ENCODE measurements at places on chromosomes 12 and 14.
A peak's percentile ranks its signal among the peaks of the same experiment; 100 is the strongest.

DNA sequence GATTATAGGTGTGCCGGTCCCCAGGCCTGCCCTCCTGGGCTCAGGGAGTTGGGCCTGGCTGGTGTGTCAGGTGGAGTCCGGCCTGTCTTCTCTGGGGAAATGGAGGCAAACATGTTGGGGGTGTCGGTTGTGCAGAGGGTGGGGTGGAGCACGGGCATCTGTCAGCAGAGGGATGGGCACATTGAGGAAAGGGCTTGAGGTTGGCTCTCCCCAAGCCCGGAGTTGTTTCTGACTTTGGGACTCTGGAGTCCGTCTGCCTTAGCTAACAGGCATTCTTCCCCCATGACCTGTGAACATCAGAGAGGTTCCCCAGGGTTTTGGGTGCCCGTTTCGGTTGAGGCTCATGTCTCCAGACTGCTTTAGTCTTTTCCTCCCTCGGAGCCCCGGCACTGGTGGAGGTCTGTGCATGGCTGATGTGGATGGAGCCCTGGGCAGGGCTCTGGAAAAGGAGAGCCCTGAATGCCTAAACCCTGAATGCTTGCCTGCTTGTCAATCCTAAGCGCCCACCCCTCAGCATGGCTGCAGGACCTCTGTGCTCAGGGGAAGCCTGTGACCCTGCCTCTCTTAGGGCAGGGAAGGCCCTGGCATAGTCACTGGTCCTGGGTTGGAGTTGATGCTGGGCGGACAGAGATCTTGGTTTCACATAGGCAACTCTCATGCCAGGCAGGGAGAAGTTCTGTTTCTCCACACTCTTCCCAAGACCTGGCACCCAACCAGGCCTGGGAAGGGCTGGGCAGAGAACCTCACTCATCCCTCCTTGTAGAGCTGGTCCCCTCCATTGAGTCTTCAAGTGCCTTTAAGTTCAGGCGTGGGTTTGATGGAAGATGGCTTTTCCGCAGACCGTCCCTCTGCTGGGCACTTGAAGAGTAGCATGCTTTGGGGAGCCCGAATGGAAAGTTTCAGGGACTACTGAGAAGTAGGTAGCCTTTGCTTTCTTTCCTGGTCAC is 12.9 kb downstream of the NYNRIN start:
- peak; percentile 40 for DNase-seq

DNA sequence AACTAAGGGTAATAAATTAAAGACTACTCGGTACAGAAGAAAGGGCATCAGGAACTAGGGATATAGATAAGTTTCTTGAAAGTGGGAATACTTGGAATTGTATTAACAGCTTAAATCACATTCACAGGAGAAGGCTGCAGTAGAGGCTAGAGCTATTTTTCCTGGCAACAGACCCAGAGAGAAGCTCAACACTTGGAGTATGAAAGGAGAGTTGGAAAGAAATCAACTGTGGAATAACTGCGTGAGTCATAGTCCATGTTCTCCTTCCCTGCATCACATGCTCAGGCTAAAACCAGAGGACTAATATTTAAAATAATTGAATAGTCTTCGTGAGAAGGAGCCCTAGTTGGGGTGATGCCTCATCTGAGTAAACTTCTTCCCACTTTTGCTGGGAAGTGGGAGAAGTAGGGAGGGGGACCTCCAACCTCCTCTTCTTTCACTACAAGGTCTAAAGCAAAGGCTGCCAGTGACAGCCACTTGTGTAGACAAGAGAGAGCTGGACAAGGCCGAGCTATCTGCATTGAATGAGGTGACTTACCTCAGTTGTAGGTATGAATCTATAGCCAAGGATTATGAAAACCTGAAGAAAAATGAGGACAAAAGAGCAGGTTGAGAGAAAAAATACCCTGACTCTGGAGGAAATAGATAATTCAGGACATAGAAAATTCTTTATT is 32.7 kb downstream of the DYRK2 start:
- no peak for DNase-seq

GRCh38 chr12:24900196-24900595 is 48.7 kb downstream of the BCAT1 start:
- DNase-seq, result no peak

GRCh38 chr12:132439333-132439904 is 50.5 kb upstream of the FBRSL1 start:
- no peak for DNase-seq

GRCh38 chr12:29582677-29583272 is 85.3 kb upstream of the OVCH1 start:
- no peak for DNase-seq

GRCh38 chr14:73105050-73105449 is 31.3 kb upstream of the PSEN1 start:
- no peak for DNase-seq

DNA sequence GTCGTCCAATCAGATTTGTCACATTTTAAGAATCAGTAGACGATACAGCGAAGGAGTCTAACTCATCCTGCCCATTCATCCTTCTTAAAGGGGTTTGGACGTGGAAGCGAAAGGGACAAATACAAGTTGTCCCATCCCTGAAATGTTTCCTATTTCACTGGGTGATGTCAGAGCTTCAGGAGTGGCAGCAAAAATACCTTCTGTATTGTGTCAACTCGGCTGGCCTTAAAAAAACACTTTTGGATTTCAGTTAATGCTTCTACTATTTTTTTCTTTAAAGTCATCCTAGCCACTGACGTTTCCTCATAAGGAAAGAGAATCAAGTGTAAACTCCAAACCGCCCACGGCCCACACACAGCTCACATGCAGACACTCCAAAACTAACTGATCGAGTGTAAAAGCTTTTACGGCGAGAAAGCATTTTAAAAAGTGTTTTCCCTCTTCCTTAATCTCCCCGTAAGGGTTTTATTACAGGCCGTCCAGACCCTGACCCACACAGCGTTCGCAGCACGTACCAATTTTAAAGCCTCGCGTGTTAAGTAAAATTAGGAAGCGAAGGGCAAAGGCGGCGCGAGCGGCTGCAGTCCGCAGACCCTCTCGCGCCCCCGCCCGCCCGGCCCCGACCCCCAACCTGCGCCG is 593 bp downstream of the CFL2 start:
- DNase-seq, result peak; percentile 62

- DNase-seq, result no peak
Observed at GRCh38 chr12:121713257-121713777, 765 bp downstream of the TMEM120B start.

DNA sequence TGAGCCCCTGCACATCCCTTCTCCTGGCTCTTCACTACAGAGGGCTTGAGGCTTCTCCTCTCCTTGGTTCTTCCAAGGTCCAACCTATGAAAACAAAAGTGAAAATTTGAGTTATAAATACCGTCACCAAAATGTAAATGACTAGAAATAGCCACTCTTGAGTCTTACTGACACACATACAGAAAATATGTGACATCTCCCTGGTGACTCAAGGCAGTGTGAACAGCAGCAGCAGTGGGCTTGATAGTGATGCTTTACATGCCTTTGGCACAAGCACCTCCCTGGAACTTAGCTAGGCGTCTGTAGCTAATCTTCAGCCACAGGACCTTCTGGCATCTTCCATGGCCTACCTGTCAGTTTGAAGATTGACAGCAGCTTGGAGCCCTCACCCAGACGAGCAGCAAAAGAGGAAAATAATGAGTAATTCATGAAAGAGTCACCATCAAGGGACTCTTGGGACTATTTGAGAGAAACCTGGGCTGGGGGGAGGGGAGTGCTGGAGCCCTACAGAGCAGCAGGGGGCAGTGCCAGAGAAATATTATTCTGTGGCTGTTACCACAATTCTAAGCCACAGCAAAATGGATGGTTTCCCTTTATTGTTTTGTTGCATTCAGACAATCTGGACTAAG is 158.0 kb downstream of the KCNK10 start:
- DNase-seq, result no peak

DNA sequence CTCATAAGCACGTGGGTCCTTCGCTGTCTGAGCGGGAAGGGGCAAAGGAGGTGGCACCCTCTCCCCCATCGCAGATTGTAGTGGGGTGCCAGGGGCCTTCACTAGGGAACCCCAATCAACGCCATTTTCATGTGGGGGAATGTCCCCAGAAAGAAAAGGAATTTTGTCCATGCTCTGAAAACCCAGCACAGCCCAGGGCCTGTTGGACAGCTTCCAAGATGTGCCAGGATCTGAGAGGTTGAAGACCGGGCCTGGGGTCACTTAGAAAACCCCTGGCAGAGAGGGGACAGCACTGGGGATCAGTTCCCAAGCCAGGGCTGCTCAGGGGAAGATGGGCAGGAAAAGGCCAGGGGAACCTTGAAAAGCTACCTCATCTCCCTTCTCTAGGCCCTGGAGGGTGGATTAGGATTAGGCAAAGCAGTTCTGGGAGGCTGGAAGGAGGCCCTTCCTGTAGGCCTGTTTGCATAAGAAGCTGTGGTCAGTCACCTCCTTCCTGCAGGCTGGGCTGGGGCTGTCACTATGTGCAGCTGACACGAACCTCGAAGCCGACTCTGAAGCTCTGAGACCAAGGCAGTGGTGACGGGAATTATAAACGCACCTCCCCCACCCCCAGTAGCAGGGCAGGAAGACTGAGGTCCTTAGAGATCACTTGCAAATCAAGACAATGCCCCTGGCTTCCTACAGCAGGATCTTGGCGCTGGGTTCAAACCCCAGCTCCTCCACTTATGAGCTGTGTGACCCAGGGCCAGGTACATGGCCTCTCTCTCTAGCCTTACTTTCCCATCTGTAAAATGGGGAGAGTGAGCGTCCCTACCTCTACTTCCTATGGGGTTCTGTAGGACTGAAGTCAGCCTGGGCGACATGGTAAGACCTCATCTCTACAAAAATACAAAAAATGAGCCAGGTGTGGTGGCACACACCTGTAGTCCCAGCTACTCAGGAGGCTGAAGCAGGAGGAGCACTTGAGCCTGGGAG is 29.0 kb downstream of the TESC start:
- DNase-seq, result no peak

DNA sequence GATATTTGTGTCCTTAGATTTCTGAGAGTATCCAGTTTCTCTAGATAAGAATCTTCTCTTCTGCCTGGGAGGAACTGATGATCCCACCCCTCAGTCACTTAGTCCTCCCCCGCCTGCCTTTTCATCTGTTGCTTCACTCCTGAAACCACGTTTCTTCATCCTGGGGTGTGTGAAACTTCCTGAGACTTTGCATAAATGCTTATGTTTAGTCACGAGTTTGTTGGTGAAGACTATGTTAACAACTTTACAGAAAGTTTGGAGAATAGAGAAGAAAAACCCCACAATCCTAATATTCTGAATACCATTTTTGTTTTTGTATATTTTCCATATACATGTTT is 33.2 kb downstream of the MARK3 start:
- DNase-seq, result peak; percentile 29

- no peak for DNase-seq
Observed at GRCh38 chr12:26399381-26399780, 204.0 kb downstream of the SSPN start.

Measured in stimulated activated CD4-positive, alpha-beta T cell treated with anti-CD3 and anti-CD28 coated beads, Interleukin-15, amount 100 ng/mL, for 24 hours (primary cell).